ENCODE measurements at places on chromosomes 2 and 18.

DNA sequence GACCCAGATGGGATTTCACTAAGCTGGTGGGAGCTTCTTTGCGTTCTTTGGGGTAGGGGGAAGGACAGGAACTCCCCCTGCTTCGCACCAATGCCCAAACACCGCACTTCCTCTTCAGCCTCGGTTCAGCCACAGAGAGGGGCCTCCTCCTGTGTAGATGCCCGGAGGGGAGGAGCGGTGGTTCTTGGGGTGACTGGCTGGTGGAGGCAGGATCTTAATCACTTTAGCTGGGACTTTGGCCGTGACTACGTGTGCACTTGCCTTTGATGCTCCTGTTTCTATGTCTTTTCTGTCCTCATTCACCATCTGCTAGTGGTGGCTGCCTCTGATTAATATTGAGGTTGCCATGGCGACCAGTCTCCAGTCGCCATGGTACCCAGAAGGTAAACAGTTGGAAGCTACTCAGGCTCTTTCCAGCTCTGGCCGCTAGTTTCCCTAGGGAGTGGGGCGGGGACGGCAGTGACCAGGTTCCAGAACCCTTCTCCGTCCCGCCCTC lies 1.9 kb downstream of the CNGA3 start:
- DNase-seq: no peak

- no peak for DNase-seq
Measured at GRCh38 chr2:51441786-51442185, 409.9 kb upstream of the NRXN1 start.

- no peak for DNase-seq
Measured at GRCh38 chr2:223075301-223076270, 23.6 kb downstream of the KCNE4 start.

GRCh38 chr2:226247289-226248275 lies 552.0 kb downstream of the IRS1 start:
- DNase-seq: no peak

GRCh38 chr2:126722081-126722480 lies 66.1 kb downstream of the GYPC start:
- DNase-seq: no peak

GRCh38 chr2:168633895-168634294 lies 168.5 kb upstream of the NOSTRIN start:
- no peak for DNase-seq

GRCh38 chr2:202098291-202098690 lies 25.2 kb downstream of the KIAA2012 start:
- no peak for DNase-seq

GRCh38 chr2:84457686-84458085 lies 1.4 kb downstream of the SUCLG1 start:
- DNase-seq: no peak

DNA sequence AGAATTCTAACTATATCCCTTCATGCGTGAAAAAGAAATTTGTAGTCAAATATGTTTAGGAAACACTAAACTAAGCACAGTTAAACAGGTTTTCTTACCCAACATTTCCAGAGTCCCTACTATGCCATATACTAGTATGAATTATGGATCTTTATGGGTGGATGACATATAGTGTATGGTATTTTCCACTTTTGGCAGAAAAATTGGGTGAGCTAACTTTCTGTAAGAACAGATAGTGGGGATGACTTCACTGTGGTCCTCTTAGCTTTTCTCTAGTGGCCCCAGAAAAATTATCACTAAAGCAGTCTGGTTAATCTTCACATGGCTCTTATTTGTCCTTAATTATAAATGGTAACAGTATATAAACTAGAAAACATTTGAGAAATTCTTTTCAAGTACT lies 240.0 kb upstream of the GULP1 start:
- DNase-seq: no peak

Measured in activated CD8-positive, alpha-beta memory T cell treated with anti-CD3 and anti-CD28 coated beads for 48 hours (primary cell).